ENCODE measurements at places on chromosomes 16 and 17.

- no peak for DNase-seq
Measured at GRCh38 chr16:66267292-66268014, 99.0 kb upstream of the CDH5 start.

GRCh38 chr17:44191369-44191768, 4.6 kb downstream of the TMUB2 start:
- DNase-seq: no peak

DNA sequence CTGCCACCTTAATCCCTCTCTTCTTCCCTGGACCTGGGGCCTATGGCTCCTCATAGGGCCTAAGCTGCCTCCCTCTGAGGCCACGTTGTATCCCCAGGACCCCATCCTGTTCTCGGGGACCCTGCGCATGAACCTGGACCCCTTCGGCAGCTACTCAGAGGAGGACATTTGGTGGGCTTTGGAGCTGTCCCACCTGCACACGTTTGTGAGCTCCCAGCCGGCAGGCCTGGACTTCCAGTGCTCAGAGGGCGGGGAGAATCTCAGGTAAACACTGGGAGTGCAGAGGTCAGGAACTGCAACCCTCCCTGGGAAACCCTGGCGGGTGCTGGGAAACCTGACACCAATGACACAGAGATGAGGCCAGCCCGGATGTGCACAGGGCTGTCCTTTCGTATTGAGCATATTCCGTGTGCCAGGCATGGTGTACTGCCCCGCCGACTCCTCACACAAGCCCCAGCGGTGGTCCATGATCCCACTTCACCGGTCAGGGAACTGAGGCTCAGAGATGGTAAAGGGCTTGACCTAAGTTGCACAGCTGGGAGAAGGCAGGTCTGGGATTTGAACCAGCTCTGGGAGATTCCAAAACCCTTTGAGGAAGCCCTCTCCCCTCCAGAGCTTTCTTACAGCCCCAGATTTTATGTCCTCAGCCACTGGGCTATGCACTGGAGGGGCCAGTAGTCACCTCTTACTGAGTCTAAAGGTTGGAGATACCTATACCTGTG, 22.9 kb downstream of the ANKRD40 start:
- DNase-seq: no peak

DNA sequence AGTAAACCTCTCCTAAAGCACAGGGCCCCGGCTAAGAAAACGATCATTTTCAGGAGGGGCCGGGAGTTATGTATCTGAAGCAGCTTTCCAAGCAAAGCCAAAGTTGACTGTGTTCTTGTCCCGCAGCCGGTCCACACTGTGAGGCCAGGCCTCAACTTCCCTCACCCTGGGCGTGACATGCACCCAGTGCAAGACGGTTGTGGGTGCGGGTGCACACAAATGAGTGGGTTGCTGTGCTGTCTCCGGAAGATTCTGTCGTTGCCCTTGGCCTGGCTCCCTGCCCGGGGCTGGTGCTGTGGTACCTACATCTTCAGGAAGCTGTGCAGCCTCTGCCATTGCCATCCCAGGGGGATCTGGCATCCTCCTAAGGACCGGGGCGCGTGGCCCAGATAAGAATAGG, 16.6 kb downstream of the MLYCD start:
- no peak for DNase-seq

DNA sequence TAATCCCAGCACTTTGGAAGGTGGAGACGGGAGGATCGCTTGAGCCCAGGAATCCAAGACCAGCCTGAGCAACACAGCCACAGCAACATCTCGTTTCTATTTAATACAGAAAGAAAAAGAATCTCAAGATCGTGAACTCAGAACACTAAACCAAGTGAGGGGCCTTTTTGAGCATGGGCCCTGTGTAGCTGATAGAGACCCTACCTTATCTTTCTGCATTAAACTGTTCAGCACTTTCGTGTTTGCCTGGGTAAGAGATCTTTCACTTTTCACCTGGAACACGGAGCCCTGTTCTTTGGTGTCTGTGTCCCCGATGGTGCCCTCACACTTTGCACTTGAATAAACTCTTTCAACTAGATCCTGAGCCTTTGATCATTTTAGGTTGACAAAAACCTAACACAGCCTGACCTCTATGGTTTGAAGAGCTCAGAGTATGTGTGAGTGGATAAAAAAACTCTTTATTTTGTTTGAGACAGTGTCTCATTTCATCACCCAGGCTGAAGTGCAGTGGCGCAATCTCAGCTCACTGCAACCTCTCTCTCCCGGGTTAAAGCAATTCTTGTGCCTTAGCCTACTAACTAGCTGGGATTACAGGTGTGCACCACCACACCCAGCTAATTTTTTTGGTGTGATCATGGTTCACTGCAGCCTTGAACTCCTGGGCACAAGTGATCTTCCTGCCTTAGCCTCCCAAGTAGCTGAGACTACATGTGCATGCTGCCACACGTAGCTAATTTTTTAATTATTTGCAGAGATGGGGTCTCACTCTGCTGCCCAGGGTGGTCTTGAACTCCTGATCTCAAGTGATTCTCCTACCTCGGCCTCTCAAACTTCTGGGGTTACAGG, 83.8 kb upstream of the GRIN2A start:
- DNase-seq: no peak

DNA sequence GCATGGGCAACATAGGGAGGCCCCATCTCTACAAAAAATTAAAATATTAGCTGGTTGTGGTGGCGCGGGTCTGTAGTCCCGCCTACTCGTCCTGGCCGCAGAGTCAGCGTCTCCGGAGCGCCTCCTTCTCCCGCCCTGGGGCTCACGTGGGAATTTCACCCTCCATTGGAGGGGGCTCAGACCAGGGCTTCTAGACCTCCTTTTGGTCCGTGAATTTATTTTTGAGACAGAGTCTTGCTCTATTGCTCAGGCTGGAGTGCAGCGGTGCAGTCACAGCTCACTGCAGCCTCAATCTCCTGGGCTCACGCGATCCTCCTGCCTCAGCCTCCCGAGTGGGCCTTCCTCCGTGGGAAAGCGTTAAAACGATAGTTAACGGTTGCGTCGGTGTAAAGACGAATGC, 394 bp upstream of the NME4 start:
- no peak for DNase-seq

DNA sequence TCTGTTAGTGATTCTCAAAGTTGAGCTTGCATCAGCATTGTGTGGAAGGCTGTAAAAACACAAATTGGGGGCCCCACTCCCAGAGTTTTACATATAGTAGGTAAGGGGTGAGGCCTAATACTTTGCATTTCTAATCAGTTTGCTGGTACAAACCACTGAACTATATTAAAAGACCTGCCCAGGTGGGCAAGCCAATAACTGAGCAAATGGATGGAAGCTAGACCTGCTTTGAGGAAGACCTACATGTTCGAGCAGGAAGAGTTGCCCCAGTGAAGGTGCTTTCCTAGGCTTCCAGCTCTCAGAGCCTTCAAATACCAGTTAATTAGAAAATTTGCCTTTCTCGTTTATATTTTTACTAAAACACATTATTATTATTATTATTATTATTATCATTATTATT, 56.8 kb downstream of the OTOA start:
- DNase-seq: no peak
